A549 treated with DMSO at 1 μM for 4 hours (cell line): ENCODE measurements at places on chromosomes 7 and 10. TPM values are rescaled to one million over a fixed set of nuclear protein-coding genes. Genes with fewer than 3 reads are reported as not detected.

C10orf90 gene
- 2.4 to 3.6 TPM (median 2.7 TPM) in 5 replicates for total RNA-seq

PFKP gene
- total RNA-seq, result 427 to 485 TPM (median 453 TPM) in 5 replicates

ZNF365 gene
- 0.94 to 1.2 TPM (median 1.1 TPM) in 5 replicates for total RNA-seq

MSMB gene
- total RNA-seq, result not detected in 5 replicates

OPN1SW gene
- total RNA-seq, result not detected in 5 replicates

DNAJC30 gene
- 7.8 to 10.4 TPM (median 9.6 TPM) in 5 replicates for total RNA-seq

RBP4 gene
- total RNA-seq, result 4.8 to 10.4 TPM (median 6.8 TPM) in 5 replicates

MCU gene
- 31.7 to 41.9 TPM (median 37.0 TPM) in 5 replicates for total RNA-seq

TUBB8 gene
- total RNA-seq, result 0.11 TPM in 1 of 5 replicates, not detected in the others

PTF1A gene
- not detected in 5 replicates for total RNA-seq

ZEB1 gene
- total RNA-seq, result 8.7 to 12.7 TPM (median 11.2 TPM) in 5 replicates

PIP gene
- total RNA-seq, result not detected in 5 replicates

KCND2 gene
- not detected in 5 replicates for total RNA-seq

KLLN gene
- 0.52 to 0.66 TPM (median 0.64 TPM) in 5 replicates for total RNA-seq

PLAU gene
- total RNA-seq, result 142 to 163 TPM (median 157 TPM) in 5 replicates

NDUFB2 gene
- 359 to 386 TPM (median 368 TPM) in 5 replicates for total RNA-seq

CALD1 gene
- total RNA-seq, result 53.2 to 78.1 TPM (median 68.6 TPM) in 5 replicates

RBP3 gene
- total RNA-seq, result not detected in 5 replicates

SKIDA1 gene
- 1.3 to 1.9 TPM (median 1.6 TPM) in 5 replicates for total RNA-seq

MOGAT3 gene
- total RNA-seq, result not detected in 5 replicates

PSPH gene
- 27.6 to 35.0 TPM (median 30.6 TPM) in 5 replicates for total RNA-seq

PRLHR gene
- not detected in 5 replicates for total RNA-seq

CPA4 gene
- total RNA-seq, result 6.1 to 12.3 TPM (median 8.3 TPM) in 5 replicates

OR6V1 gene
- total RNA-seq, result not detected in 5 replicates

LBX1 gene
- total RNA-seq, result not detected in 5 replicates

PTER gene
- total RNA-seq, result 11.9 to 17.6 TPM (median 16.6 TPM) in 5 replicates
